ENCODE measurements at places on chromosomes 1 and 21.
A peak's percentile ranks its signal among the peaks of the same experiment; 100 is the strongest.

DNA sequence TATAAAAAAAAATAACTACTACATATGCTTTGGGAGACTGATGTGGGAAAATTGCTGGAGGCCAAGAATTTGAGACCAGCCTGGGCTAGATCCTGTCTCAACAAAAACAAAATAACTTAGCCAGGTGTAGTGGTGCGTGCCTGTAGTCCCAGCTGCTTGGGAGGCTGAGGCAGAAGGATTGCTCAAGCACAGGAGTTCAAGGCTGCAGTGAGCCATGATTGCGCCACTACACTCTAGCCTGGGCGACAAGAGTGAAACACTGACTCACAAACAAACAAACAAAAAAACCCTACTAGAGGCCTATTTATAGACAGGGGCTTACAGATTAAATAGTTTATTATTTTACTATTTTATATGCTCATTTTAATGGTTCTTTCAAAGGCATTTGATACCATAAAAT lies 80.0 kb downstream of the LHX4 start:
- peak; percentile 37 for DNase-seq

GRCh38 chr1:18128298-18128697 lies 20.7 kb downstream of the IGSF21 start:
- no peak for DNase-seq

DNA sequence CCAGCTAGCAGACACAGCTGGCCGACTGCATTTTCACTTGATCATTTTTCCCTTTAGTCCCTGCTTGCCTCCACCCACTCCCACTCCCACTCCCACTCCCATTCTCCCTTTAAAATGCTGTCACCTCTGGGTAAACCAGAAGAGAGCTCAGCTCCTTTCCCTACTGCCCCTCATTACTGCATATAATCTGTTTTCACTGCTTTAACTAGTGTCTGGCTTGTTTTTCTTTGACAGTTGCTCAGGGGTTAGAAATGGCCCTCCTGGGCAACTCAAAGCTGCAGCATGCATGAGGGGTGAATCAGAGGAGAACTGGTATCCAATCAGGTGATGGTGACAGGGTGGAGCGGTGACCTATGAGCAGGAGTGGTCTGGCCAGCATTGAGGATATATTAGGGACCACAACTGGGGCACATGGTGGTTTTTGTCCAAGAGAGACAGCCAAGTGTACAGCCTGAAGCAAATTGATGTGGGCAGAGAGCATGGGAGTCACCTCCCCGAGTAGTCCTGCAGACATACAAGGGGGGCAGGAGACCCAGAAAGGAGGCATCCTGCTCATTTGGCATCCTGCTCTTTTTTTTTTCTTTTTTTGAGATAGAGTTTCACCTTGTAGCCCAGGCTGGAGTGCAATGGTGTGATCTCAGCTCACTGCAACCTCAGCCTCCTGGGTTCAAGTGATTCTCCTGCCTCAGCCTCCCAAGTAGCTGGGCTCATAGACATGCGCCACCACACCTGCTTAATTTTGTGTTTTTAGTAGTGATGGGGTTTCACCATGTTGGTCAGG lies 42.6 kb upstream of the SRSF10 start:
- DNase-seq, result peak; percentile 82

GRCh38 chr1:241611063-241611462 lies 29.1 kb downstream of the CHML start:
- DNase-seq, result peak; percentile 87

- peak; percentile 74 for DNase-seq
Measured at GRCh38 chr1:156104861-156105832, 9.4 kb upstream of the LMNA start.

- DNase-seq, result no peak
Measured at GRCh38 chr1:156853761-156854160, 5.2 kb downstream of the INSRR start.

DNA sequence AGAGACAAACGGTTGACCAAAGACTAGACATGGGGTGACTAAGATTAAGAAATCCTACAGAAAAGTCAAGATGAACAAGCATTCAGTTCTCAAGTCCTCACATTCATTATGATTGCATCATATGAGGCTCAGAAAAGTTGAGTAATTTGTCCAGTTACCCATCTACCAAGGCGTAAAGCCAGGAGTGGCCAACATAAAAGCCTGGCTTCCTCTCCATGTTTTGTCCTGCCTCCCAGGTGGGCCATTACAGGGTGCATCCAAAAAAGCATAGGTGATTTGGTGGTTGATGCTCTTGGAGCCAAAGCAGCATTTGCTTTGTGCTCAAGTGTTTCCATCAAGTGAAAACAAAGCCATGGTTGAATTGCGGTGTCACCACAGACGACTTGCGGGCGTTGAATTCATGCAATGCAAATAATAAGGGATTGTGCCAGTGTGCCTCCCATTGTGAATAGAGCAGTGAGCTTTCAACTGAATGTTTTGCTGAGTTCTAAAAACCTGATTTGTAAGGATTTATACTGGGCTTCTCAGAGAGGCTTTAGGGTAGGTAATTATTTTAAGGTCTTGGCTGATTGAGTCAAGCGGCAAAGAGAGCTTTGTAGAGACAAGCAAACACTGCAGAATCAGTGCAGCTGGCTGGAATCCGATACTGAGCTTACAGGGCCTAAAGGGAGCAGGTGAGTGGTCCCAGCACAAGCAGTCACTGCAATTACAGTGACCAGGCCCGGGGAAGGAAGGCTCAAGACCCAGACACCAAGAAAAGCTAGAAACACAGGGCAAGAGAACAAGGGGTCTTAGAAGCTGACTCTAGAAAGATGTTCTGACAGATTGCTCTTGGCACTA lies 54.1 kb downstream of the KCNJ15 start:
- DNase-seq, result peak; percentile 66

DNA sequence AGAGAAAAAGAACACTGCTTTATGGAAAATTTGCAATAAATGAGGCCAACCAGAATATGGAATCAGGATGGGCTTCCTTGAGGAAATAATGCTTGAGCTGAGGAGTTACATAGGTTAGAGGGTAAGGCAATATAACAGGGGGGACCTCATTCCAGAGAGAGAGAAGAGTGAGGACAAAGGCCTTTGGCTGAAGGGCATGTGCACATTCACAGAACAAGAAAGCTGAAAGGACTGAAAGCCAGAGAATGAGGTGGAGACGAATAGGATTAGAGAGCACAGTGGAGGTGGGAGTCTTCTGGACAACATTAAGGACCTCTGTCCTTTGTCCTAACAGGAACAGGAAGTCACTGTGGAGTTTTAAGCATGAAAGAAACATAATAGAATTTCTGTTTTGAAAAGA lies 60.7 kb upstream of the MROH9 start:
- DNase-seq, result no peak

DNA sequence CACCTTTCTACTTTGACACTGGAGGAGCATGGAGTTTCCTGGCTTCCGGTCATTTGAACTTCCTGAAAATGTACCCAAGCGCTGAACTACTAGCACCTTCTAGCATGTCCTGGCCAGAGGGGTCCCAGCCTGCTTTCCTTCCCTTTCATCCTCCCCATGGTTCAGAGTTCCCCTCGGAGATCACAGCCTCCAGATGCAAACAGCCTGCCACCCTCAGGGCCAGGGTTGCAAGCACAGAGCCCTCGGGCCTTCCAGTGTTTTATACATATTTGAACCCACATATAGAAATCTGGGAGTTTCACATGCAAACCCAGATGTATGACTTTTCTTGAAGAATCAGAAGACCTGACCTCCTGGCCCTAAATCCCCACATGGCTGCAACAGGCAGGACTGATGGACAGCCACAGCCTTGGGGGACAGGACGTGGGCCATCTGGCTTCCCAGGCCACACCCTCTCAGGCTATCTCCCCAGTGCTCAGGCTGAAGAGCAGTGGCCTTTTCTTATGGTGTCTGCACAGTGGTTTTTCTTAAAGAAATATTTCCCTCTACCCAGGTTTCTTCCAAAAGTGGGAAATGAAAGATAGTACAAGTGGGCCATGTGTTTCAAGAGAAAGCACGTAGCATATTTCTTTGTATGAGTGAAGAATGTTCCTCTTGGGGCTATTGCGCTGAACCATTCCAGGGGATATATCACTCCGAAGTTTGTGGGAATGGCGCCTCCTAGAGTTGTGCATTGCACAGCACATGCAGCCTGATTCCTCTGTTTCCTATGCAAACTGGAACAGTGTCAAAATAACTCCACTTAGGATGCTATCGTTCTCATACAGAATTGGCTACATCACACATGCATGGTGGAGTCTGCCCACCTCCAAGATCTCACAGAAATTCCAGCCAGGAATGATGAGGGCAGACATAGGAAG lies 232.0 kb upstream of the VAMP3 start:
- DNase-seq, result no peak

GRCh38 chr1:85992791-85993190 lies 163.8 kb downstream of the COL24A1 start:
- peak; percentile 67 for DNase-seq

GRCh38 chr1:245182028-245182427 lies 27.2 kb downstream of the KIF26B start:
- no peak for DNase-seq

DNA sequence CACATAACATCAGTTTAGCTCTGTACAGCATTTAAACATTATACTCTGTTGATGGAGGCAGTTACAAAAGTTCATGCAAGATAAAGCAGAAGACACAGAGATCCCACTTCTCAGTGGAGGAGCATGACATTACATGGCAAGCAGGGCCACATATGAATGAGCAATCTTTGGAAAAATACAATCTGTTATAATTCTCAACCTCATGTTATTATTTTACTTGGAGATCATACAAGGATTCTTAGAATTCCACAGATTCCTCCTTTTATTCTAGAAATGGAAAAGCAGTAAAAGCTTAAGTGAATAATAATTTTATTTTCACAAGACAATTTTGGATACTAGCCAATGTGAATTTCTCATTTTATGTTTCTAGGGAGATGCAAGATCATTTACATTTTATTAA lies 66.6 kb downstream of the IFI44 start:
- peak; percentile 62 for DNase-seq

- DNase-seq, result no peak
Measured at GRCh38 chr1:199959775-199960110, 67.8 kb upstream of the NR5A2 start.

DNA sequence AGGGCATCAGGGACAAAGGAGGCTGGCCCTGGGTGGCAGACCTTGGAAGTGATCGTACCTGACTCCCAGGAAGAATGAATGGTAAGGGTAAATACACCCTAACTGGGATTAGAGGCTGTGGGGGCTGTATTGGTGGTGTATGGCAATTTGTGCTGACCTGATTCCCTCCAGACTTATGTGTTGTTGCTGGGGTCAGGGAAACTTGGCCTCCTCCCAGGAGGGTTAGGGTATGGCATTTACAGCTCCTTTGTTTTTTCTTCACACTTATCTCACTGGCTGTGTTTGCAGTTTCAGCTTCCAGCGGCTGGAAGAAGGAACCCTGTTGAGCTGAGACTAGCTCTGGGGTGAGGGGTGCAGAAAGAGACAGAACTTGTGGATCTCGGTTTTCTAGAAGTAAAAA lies 8.2 kb downstream of the VANGL1 start:
- DNase-seq, result no peak

GRCh38 chr21:38927776-38928175 lies 122.0 kb downstream of the ETS2 start:
- no peak for DNase-seq

- DNase-seq, result no peak
Measured at GRCh38 chr1:12597792-12598191, 20.2 kb downstream of the DHRS3 start.
